ENCODE measurements at places on chromosomes 6 and 20. TPM values are rescaled to one million over a fixed set of nuclear protein-coding genes. Genes with fewer than 3 reads are reported as not detected.

DNA sequence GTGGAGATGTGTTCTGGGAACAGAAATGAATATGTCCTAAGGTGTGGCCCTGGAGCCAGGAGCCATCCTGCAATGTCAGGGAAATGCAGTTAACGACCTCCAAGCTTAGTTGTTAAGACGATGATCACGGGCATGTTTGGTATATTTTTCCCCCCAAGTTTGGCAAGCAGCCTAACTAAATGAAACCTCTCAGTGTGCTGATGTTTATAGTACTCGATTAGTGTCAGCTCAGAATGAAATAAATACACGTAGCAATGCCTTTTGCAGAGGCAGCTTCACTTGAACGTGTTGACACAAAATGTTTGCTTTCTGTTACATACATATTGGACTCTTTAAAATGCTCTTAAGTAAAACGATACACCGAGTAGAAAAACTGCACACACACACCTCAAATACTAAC is 76.2 kb upstream of the OLIG3 start:
- no peaks in the 10 kb centered on the region for H3K36me3 ChIP-seq
- peaks cover 6% of the 10 kb centered on the region for H3K27me3 ChIP-seq
- H3K27ac ChIP-seq, result no peak overlapping the region

GRCh38 chr6:3355358-3356055 is 96.8 kb downstream of the PSMG4 start:
- DNase-seq, result no peak
- H3K27me3 ChIP-seq, result no peaks in the 10 kb centered on the region
- no peaks in the 10 kb centered on the region for H3K36me3 ChIP-seq
- H3K27ac ChIP-seq, result peak overlapping the region; percentile 59

DNA sequence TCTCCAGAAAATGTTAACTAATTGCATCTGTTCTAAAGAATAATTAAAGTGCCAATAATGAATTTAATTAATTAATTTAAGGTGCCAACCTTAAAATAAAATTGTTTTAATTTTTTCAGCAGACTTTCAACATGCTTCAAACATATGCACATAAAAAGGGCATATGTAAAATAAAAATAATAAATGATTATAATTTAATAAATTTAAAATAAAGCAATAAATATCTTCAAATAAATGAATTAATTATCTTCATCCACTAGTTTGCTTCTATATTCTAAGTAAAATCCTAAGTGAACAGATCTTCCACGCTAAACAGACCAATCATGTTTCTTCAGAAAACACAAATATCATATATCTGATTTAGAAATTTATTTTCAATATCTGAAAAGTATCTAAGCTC is 119.2 kb downstream of the HIVEP2 start:
- peaks cover 39% of the 10 kb centered on the region for H3K36me3 ChIP-seq
- H3K27me3 ChIP-seq, result no peaks in the 10 kb centered on the region
- DNase-seq, result no peak
- H3K4me3 ChIP-seq, result no peak overlapping the region

- no peaks in the 10 kb centered on the region for H3K27me3 ChIP-seq
- no peak for DNase-seq
- H3K4me3 ChIP-seq, result no peak overlapping the region
- H3K27ac ChIP-seq, result no peak overlapping the region
Measured at GRCh38 chr6:105836379-105836778, 249.8 kb upstream of the PRDM1 start.

GRCh38 chr6:15929685-15930084 is 199.2 kb upstream of the MYLIP start:
- H3K4me3 ChIP-seq, result no peak overlapping the region
- H3K36me3 ChIP-seq, result peaks cover 2% of the 10 kb centered on the region
- H3K27ac ChIP-seq, result no peak overlapping the region
- H3K4me1 ChIP-seq, result no peaks in the 10 kb centered on the region
- no peak for DNase-seq

DNA sequence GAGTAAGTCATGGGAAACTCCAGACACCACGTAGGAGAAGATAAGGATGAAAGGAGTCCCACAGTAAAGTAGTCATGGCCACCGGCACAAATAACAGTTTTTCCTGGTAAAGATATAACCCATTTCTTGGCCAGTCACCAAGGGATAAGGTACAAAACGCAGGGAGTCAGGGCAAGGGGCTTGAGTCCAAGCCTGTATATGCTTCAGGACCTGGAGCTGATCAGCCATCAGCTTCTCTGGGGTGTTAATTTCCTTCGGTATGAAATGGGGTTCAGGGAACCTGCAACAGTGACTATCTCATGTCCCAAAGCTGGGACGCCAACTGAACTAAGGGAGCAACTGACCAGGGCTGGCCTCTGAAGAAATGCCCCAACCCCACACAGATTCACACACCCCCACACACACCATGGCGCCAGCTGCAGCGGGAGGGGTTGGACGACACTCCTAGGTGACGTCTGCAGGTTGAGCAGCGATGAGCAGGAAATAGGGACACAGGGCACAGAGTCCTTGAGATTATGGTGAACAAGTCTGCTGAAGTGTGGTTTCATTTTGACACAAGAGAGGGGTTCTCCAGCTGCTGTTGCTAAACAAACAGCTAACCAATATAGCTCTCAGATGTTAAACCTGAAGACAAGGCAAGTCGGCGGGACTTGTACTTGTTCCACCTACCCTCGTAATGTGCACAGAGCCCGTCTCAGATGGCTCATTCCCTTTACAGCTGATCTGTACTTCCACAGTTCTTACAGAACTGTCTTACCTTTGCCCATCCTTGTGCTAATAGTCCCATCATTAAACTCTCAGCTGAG is 7.4 kb upstream of the ADTRP start:
- no peaks in the 10 kb centered on the region for H3K27me3 ChIP-seq
- peak; percentile 68 for DNase-seq
- H3K27ac ChIP-seq, result peak overlapping the region; percentile 52
- peaks cover 11% of the 10 kb centered on the region for H3K4me1 ChIP-seq
- no peaks in the 10 kb centered on the region for H3K36me3 ChIP-seq

- no peaks in the 10 kb centered on the region for H3K4me1 ChIP-seq
- DNase-seq, result no peak
- no peak overlapping the region for H3K4me3 ChIP-seq
- H3K36me3 ChIP-seq, result no peaks in the 10 kb centered on the region
Measured at GRCh38 chr6:146666909-146667308, 68.1 kb downstream of the ADGB start.

DNA sequence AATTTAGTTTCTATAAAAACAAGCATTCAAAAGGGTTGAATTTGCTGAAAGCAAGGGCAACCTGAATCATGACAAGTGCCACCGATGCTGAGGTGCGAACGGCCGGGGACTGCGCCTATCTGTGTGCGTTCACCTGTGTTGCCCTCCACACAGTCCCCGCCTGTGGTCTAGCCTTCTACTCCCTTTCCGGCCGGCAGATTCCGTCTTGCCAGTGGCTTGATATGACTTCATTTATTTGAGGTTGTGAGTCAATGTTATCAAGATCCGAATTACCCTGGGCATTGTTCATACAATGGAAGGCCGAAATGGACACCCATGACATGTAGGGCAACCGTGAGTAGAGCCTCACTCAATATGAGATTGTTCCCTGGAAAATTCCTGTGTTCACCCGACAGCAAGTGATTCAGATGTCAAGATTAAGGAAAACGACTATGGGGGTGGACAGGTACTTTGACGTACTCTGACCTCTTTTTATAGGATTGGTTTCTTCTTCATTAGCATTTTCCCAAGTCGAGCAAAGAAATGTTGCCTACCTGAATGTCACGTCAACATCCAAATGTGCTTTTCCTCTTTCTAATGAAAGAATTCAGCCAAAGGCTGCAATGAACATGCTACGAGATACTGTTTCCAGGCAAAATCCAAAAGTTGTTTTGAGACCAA is 41.1 kb upstream of the NEDD9 start:
- no peak overlapping the region for H3K4me3 ChIP-seq
- H3K36me3 ChIP-seq, result peaks cover 18% of the 10 kb centered on the region
- H3K27ac ChIP-seq, result no peak overlapping the region
- no peak for DNase-seq

- peak overlapping the region; percentile 83 for H3K27ac ChIP-seq
- peak; percentile 59 for DNase-seq
- peaks cover 10% of the 10 kb centered on the region for H3K36me3 ChIP-seq
- H3K27me3 ChIP-seq, result no peaks in the 10 kb centered on the region
Measured at GRCh38 chr20:32528171-32528891, 56.8 kb downstream of the NOL4L start.

DNA sequence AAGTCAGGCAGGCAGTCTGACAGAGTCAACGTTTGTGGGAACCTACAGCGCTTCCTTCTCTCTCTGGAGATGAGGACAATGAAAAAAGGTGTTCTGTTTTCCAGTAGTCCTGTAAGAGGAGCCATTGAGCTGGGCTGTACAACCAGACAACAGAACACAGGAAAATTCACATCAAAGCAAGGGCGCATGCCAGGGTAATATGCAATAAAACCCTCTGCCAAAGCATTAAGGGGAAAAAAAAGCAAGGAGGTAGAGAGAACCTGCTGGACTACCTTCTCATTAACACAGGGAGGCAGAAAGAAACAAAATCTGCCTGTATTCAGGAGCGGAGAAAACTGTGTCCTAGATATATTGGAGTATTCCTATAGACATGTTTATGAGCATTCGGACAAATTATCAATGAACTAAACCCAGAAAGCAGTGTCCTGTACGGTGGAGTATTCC is 1.3 kb downstream of the RNF24 start:
- peaks cover 4% of the 10 kb centered on the region for H3K36me3 ChIP-seq
- H3K4me1 ChIP-seq, result peaks cover 37% of the 10 kb centered on the region
- peak; percentile 44 for DNase-seq
- peak overlapping the region; percentile 92 for H3K4me3 ChIP-seq
- H3K27me3 ChIP-seq, result peaks cover 2% of the 10 kb centered on the region

DNA sequence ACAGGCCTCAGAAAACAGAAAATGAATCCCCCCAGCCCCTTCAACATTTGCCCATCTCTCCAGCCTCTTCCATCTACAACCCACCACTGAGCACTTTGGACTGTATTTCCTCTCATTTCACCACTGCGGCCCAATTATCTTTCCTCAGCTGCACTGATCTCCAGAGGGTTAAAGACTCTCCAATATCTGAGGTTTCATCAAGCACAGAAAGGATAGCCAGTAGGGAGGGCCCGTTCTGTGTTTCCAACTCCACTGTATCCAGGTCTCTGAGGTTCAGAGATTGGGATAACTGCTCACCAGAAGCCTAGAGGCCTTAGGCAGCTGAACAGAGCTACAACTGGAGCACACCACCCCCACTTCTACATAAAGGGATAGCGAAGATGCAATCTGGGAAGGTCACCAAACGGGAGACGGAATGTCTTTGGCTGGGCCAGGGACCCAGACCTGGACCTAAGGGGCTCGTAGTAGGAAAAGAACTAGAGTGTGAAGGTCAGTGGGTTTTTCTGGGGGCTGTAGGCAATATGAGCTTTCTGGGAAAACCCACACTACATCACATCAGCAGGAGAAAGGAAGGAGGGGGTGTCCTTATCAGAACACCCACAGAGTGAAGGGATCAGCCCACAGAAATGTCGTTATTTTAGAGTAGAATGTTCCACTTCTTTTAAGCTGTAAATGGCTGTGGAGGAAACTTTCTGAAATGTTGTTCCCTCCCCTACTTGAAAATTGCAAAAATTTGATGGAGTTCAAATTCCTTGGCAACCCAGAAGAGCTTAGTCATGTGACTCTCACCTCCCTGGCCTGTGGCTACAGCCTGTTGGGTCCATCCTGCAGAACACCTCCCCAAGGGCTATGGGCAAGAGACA is 7.3 kb downstream of the KCNK5 start:
- H3K4me1 ChIP-seq, result peaks cover 60% of the 10 kb centered on the region
- H3K4me3 ChIP-seq, result no peak overlapping the region
- H3K27ac ChIP-seq, result no peak overlapping the region

- no peaks in the 10 kb centered on the region for H3K36me3 ChIP-seq
- H3K4me3 ChIP-seq, result no peak overlapping the region
- H3K27ac ChIP-seq, result no peak overlapping the region
- peaks cover 33% of the 10 kb centered on the region for H3K27me3 ChIP-seq
- DNase-seq, result no peak
- H3K4me1 ChIP-seq, result no peaks in the 10 kb centered on the region
Measured at GRCh38 chr6:165659945-165660856, 2.8 kb downstream of the PDE10A start.

DNA sequence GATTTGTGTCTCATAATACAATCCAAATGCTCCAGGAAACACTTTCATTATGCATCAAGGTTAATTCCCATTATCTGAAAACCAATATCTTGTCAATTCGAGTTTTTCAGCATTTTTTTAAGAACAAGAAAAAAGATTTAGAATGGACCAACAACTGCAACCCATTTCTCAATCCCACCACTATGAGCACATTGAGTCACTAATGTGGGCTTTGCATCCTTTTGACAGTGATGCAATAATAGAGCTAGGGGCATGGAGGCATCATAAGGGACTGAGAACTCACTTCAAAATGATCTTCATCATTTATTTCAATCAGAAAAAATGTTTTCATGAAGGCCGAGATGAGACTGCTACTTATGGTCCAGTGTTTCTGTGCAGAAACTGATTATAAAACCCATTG is 74.8 kb upstream of the DEFB112 start:
- no peak overlapping the region for H3K27ac ChIP-seq
- no peaks in the 10 kb centered on the region for H3K36me3 ChIP-seq
- H3K4me3 ChIP-seq, result no peak overlapping the region
- H3K27me3 ChIP-seq, result no peaks in the 10 kb centered on the region
- no peak for DNase-seq
- no peaks in the 10 kb centered on the region for H3K4me1 ChIP-seq

GRCh38 chr20:36082315-36082915 is 72.1 kb upstream of the EPB41L1 start:
- no peak overlapping the region for H3K4me3 ChIP-seq
- H3K27ac ChIP-seq, result no peak overlapping the region
- peaks cover 9% of the 10 kb centered on the region for H3K27me3 ChIP-seq
- DNase-seq, result no peak

DNA sequence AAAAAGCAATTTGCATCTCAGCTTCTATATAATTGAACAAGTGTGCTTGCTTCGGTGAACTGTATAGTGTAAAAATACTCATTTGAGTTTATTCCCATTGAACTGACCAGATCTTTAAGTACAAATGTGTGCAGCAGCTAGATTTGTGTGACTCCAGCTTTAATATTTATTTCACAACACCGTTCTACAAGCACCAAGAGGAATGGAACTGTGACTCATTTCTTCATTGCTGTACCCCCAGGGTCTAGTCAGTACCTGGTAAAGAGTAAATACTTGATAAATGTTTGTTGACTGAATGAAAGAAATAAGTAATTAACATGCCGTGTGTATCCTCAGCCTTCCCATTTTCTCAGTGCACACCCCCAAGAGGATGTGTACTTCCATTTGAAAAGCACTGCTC is 464.8 kb downstream of the CBLN4 start:
- DNase-seq, result no peak
- no peak overlapping the region for H3K4me3 ChIP-seq
- no peak overlapping the region for H3K27ac ChIP-seq

- no peak for DNase-seq
- H3K36me3 ChIP-seq, result no peaks in the 10 kb centered on the region
- no peaks in the 10 kb centered on the region for H3K27me3 ChIP-seq
- no peak overlapping the region for H3K27ac ChIP-seq
- no peak overlapping the region for H3K4me3 ChIP-seq
- H3K4me1 ChIP-seq, result peaks cover 4% of the 10 kb centered on the region
Measured at GRCh38 chr6:134464690-134465411, 146.9 kb upstream of the SGK1 start.

The ULBP1 gene
- 5.0 TPM for total RNA-seq

The FOXF2 gene
- not detected for total RNA-seq

The TRIM10 gene
- total RNA-seq, result 0.11 TPM

The PRL gene
- total RNA-seq, result not detected

The BPIFB2 gene
- not detected for total RNA-seq

The WFDC5 gene
- 0.23 TPM for total RNA-seq

The TASP1 gene
- total RNA-seq, result 10.1 TPM

The OXT gene
- not detected for total RNA-seq
